ENCODE measurements at places on chromosomes 11 and 22. TPM values are rescaled to one million over a fixed set of nuclear protein-coding genes. Genes with fewer than 3 reads are reported as not detected.

DNA sequence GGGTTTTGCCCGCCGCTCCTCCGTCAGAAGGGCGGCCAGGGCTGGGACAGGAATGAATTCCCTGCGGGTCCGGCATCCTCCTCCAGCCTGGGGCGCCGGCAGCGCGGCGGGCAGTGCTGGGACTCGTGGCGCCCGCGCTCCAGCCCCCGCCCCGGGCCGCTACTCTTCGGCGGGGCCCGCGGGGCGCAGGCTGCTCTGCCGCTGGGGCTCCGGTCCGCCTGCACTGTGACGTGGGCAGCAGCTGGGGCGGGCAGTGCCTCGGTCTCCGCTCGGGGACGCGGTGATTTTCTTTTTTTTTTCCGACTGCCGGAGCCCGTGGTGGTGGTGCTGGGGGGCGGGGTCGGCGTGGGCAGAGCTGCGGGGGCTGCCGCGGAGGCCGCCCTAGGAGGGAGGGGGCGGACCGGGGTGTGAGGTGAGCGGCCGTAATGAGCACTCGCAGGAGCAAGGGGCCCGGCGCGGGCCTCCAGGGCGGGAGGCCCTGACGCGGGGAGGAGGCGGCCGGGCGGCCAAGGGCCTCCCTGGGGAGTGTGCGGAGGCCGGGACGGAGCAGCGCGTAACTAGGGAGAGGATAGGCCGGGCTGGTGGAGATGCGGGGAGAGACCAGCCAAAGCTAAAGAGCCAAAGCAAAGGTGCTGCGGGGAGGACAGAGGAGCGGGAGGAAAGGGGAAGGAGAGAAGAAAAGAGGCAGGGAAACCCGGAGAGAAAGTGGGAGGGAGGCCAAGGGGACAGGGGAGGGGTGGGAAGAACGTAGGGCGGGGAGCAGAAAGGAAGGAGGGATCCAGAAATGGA, 73.3 kb upstream of the ZBED5 start:
- H3K36me3 ChIP-seq = no peaks in the 10 kb centered on the region
- H3K27me3 ChIP-seq = peaks cover 24% of the 10 kb centered on the region
- H3K4me1 ChIP-seq = peaks cover 3% of the 10 kb centered on the region
- H3K27ac ChIP-seq = peak overlapping the region; percentile 86

DNA sequence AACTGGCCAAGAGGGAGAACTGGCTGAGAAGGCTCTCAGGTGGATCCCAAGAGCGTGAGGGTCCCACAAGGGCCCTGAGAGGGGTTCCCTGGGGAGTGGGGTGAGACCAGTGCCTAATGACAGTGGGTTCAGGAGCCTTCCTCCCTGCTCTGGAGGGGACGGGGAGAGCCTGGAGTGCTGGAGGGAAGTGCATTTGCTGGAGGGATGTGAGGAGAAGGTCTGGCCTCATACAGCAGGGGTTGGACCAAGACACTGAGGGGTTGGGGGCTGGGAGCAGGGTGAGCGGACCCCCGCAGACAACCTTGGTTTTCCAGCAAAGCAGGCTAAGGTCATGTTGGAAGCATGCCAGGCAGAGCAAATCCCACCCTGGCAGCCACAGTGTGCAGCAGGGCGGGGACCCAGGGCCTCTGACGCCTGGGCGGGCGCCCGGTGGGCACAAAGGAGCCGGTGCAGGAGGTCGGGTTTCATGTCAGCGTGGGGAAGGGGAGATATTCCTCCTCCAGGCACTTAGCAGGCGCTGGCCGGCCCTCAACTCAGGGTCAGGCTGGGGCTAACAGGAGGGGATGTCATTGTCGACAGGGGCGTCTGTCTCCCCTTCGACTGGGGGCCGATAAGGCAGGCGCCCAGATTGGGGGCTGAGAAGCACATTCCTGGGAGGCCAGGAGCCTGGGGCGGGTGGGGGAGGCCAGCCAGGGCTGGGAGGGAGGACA, 3.1 kb upstream of the DERL3 start:
- H3K4me3 ChIP-seq = no peak overlapping the region
- H3K36me3 ChIP-seq = no peaks in the 10 kb centered on the region

- no peak overlapping the region for H3K27ac ChIP-seq
- no peak overlapping the region for H3K4me3 ChIP-seq
- DNase-seq = no peak
- H3K36me3 ChIP-seq = no peaks in the 10 kb centered on the region
- no peaks in the 10 kb centered on the region for H3K27me3 ChIP-seq
- H3K4me1 ChIP-seq = no peaks in the 10 kb centered on the region
Observed at GRCh38 chr11:44450295-44450932, 115.0 kb upstream of the CD82 start.

- H3K4me1 ChIP-seq = peaks cover 22% of the 10 kb centered on the region
- no peaks in the 10 kb centered on the region for H3K36me3 ChIP-seq
- no peaks in the 10 kb centered on the region for H3K27me3 ChIP-seq
- no peak for DNase-seq
Observed at GRCh38 chr11:130478881-130479280, 30.4 kb downstream of the ADAMTS15 start.

GRCh38 chr11:1631066-1631568, 1.5 kb downstream of the KRTAP5-5 start:
- H3K4me1 ChIP-seq = peaks cover 17% of the 10 kb centered on the region
- H3K27ac ChIP-seq = no peak overlapping the region
- H3K27me3 ChIP-seq = no peaks in the 10 kb centered on the region
- no peak for DNase-seq
- H3K36me3 ChIP-seq = no peaks in the 10 kb centered on the region

- H3K27ac ChIP-seq = no peak overlapping the region
- no peaks in the 10 kb centered on the region for H3K36me3 ChIP-seq
- H3K4me3 ChIP-seq = no peak overlapping the region
- no peaks in the 10 kb centered on the region for H3K27me3 ChIP-seq
Observed at GRCh38 chr11:87712391-87712790, 462.9 kb downstream of the RAB38 start.

GRCh38 chr11:1947592-1948237, 583 bp downstream of the MRPL23 start:
- DNase-seq = no peak
- no peak overlapping the region for H3K4me3 ChIP-seq
- H3K36me3 ChIP-seq = no peaks in the 10 kb centered on the region
- no peak overlapping the region for H3K27ac ChIP-seq
- H3K27me3 ChIP-seq = no peaks in the 10 kb centered on the region

DNA sequence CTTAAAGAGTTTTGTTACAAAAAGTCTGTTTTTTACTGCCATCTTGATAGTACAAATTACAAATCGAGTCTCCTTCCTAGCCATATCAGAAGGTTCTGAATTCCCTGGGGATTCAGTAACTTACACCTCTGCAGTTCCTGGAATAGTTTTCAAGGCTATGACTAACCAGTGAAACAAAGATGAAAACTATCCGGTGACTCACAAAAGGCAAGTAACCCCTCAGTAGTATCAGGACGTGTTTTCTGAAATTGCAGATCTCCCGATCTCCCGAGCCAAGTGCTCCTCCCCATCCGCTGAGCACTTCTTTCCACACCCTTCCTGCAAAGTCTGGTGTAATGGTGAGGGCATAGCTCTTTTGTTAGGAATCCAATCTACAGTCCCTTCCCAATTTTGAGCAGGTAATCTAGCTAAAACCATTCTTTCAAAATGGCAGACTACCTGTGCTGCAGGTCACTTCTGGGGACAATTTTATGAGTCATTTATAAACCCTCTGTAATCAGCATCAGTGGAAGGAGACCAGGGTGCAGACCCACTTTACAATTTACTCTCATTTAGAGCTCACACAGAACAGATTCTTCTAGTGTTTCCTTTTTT, 7.7 kb downstream of the E2F8 start:
- H3K4me3 ChIP-seq = no peak overlapping the region
- no peaks in the 10 kb centered on the region for H3K4me1 ChIP-seq
- H3K27ac ChIP-seq = no peak overlapping the region

- H3K4me1 ChIP-seq = no peaks in the 10 kb centered on the region
- no peak overlapping the region for H3K27ac ChIP-seq
- H3K27me3 ChIP-seq = no peaks in the 10 kb centered on the region
- no peaks in the 10 kb centered on the region for H3K36me3 ChIP-seq
- DNase-seq = no peak
- no peak overlapping the region for H3K4me3 ChIP-seq
Observed at GRCh38 chr11:135073381-135073780, 661.3 kb upstream of the B3GAT1 start.

DNA sequence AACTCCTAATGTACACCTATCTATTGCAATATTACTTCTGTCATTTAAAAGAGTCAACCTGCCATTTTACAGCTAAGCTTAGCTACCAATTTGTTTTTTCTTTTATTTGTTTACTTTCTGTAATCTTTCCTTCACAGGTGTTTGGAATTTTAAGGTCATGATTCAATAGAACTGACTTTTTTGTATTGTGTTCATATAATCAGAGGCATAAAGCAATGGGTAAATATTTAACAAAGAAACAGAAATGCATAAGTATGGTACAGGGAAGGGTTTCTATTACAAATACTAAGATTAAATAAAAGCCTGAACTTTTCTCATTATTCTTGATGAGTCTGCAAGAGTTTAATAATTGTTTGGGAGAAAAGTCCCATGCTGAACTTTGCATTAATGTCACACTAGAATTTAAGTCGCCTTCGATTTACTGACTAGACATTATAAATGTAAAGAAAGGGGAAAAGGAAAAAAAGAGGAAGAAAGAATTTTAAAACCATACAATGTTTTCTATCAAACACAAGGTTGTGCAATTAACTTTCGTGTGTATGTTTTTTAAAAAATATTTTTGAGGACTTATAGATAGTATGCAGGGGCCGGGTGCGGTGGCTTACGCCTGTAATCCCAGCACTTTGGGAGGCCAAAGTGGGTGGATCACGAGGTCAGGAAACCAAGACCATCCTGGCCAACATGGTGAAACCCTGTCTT, 35.0 kb upstream of the HIPK3 start:
- no peak overlapping the region for H3K4me3 ChIP-seq
- H3K36me3 ChIP-seq = no peaks in the 10 kb centered on the region
- H3K27me3 ChIP-seq = no peaks in the 10 kb centered on the region
- no peaks in the 10 kb centered on the region for H3K4me1 ChIP-seq
- peak overlapping the region; percentile 52 for H3K27ac ChIP-seq

GRCh38 chr11:45045683-45046471, 95.2 kb upstream of the TP53I11 start:
- DNase-seq = peak; percentile 86
- H3K27me3 ChIP-seq = no peaks in the 10 kb centered on the region
- H3K4me1 ChIP-seq = peaks cover 21% of the 10 kb centered on the region
- H3K36me3 ChIP-seq = no peaks in the 10 kb centered on the region

GRCh38 chr22:43993072-43993760, 30.9 kb upstream of the PARVB start:
- H3K4me1 ChIP-seq = peaks cover 34% of the 10 kb centered on the region
- peaks cover 69% of the 10 kb centered on the region for H3K36me3 ChIP-seq
- DNase-seq = peak; percentile 85
- no peaks in the 10 kb centered on the region for H3K27me3 ChIP-seq

DNA sequence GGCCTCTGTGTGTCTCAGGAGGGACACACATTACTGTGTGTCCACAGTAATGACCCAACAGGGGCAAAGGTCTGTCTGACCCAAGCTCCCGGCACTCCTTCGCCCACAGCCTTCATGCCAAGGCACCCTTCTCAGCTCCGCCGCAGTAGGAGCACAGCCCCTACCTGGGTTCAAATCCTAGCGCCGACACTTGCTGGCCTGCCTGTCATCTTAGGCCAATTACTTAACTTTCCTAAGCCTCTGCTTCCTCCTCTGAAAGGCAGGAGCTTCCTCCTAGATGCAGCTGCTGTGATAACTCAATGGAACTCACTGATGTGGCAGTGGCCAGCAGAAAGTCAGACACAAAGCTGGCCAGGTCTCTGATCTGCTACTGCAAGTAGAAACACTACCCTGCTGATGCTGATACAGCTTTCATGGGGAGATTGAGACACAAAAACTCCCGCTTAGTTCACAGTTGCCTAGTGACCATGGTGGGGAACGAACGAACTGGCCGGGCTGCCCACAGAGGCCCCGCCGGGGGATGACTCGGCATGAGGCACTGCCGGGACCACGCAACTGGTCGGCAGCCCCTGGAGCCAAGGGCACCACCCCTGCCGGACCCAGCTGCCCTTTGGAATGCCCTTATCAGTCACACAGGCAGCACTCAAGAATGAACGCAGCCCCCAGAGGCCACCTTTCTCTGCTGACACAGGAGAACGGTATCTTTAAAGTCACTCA, 8.1 kb downstream of the EHD1 start:
- peaks cover 87% of the 10 kb centered on the region for H3K4me1 ChIP-seq
- peaks cover 91% of the 10 kb centered on the region for H3K36me3 ChIP-seq
- peak overlapping the region; percentile 98 for H3K27ac ChIP-seq
- no peaks in the 10 kb centered on the region for H3K27me3 ChIP-seq
- peak; percentile 88 for DNase-seq
- H3K4me3 ChIP-seq = peak overlapping the region; percentile 12

DNA sequence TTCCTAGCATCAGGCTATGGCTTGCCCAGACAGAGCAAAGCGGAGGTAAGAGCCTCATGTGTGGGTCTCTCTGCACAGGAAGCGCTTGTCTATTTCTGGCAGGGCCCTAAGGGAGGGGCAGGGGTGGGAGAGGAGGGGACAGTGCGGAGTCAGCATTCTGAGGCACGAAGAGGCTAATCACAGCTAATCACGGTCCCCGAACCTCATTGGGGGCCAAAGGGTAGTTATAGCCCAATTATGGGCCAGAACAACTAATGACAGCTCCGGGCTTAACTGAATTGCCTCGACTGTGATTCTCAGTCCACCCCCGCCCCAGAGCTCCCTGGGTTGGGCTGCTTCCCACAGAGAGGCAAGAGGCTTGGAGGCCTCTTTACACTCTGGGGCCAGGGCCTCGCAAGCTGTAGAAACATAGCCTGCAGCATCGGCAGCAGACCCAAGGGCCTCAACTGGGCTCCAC, 72.7 kb upstream of the PRDM11 start:
- H3K4me1 ChIP-seq = peaks cover 14% of the 10 kb centered on the region
- no peak for DNase-seq
- no peaks in the 10 kb centered on the region for H3K27me3 ChIP-seq
- peak overlapping the region; percentile 34 for H3K27ac ChIP-seq

DNA sequence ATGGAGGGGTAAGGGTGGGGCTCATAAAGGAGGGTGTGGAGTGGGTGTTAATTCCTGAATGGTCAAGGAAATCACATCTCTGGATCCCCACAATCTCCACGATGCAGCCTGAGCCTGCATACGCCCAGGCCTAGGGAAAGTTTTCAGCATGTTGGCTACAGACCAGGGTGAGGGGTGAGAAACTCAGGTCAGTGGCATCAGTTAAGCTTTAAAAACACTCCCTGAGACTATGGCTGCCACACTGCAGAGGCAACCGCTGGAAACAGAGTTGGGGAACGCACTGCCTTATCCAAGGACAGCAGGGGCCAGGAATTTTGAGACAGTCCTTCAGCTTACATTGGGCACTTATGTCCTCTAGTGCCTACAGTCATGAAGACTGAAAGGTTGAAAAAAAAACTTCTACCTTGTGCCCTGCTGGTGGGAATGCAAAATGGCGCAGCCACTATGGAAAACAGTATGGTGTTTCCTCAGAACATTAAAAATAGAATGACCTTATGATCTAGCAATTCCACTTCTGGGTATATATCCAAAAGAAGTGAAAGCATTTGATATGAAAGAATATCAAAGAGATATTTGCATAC, 19.7 kb downstream of the DKK3 start:
- H3K4me1 ChIP-seq = no peaks in the 10 kb centered on the region
- no peak overlapping the region for H3K27ac ChIP-seq
- no peaks in the 10 kb centered on the region for H3K36me3 ChIP-seq
- H3K27me3 ChIP-seq = no peaks in the 10 kb centered on the region
- no peak for DNase-seq

- H3K27me3 ChIP-seq = peaks cover 66% of the 10 kb centered on the region
- H3K36me3 ChIP-seq = no peaks in the 10 kb centered on the region
- H3K27ac ChIP-seq = no peak overlapping the region
- peaks cover 22% of the 10 kb centered on the region for H3K4me1 ChIP-seq
Observed at GRCh38 chr11:8260202-8260966, 3.3 kb downstream of the LMO1 start.

PRCP gene
- polyA plus RNA-seq = 32.9 TPM

C11orf16 gene
- not detected for polyA plus RNA-seq

OR4C3 gene
- not detected for polyA plus RNA-seq

CARNS1 gene
- polyA plus RNA-seq = 2.0 TPM

OLFML1 gene
- polyA plus RNA-seq = 2.6 TPM

MEI1 gene
- 22.6 TPM for polyA plus RNA-seq

DLG2 gene
- polyA plus RNA-seq = 0.67 TPM

MS4A12 gene
- polyA plus RNA-seq = not detected

TRIM49 gene
- polyA plus RNA-seq = not detected

All from spleen (tissue), 13 donors.